ENCODE measurements at places on chromosomes 12 and 14.

- DNase-seq: no peak
These were observed 37.2 kb downstream of the CACNA2D4 start for GRCh38 chr12:1881301-1881700.

GRCh38 chr12:66629138-66629870, 49.6 kb downstream of the GRIP1 start:
- no peak for DNase-seq

DNA sequence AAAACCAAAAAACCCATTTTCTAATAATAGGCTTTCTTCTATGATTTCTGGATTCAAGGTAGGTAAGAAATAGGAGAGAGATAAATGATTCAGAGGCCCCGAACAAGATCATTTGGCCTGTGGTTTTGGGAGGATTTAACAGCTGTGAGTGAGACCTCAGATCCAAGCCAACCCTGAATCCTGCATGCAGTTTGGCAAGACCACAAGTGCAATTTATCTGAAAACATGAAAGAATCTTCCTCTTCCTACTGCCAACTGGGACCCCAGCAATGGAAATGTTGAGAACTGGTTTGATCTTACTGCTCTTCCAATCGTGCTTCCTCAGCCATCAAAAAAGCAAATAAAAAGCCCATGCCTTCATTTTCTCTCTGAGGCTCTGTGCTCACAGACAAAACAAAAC, 519.7 kb upstream of the TBX3 start:
- DNase-seq: no peak

GRCh38 chr14:90354551-90355298, 23.0 kb upstream of the NRDE2 start:
- DNase-seq: no peak

DNA sequence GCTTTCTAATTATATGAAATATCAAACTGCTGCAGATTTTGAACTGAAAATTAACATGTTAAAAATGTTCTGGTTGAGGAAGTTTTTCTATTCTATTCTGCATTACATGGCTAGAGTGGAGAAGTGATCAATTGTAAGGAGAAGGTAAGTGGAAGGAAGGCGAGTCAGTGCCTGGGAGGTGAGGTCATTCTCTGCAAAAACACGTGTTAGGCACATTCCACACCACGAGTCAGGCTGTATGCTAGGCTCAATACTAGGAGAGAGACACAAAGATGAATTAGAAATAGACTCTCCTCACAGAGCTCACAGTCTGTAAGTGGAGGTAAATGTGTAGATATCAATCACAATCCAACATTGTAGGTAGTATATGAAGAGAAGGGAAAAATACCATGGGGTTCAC, 194.1 kb downstream of the NOVA1 start:
- no peak for DNase-seq

- DNase-seq: peak; percentile 20
These were observed 38.8 kb downstream of the CBX5 start for GRCh38 chr12:54240971-54241588.

GRCh38 chr14:42013559-42013958, 406.9 kb downstream of the LRFN5 start:
- DNase-seq: no peak

GRCh38 chr12:108139454-108139853, 10.4 kb downstream of the WSCD2 start:
- no peak for DNase-seq

GRCh38 chr12:6899427-6899826, 5.2 kb upstream of the LRRC23 start:
- DNase-seq: no peak

DNA sequence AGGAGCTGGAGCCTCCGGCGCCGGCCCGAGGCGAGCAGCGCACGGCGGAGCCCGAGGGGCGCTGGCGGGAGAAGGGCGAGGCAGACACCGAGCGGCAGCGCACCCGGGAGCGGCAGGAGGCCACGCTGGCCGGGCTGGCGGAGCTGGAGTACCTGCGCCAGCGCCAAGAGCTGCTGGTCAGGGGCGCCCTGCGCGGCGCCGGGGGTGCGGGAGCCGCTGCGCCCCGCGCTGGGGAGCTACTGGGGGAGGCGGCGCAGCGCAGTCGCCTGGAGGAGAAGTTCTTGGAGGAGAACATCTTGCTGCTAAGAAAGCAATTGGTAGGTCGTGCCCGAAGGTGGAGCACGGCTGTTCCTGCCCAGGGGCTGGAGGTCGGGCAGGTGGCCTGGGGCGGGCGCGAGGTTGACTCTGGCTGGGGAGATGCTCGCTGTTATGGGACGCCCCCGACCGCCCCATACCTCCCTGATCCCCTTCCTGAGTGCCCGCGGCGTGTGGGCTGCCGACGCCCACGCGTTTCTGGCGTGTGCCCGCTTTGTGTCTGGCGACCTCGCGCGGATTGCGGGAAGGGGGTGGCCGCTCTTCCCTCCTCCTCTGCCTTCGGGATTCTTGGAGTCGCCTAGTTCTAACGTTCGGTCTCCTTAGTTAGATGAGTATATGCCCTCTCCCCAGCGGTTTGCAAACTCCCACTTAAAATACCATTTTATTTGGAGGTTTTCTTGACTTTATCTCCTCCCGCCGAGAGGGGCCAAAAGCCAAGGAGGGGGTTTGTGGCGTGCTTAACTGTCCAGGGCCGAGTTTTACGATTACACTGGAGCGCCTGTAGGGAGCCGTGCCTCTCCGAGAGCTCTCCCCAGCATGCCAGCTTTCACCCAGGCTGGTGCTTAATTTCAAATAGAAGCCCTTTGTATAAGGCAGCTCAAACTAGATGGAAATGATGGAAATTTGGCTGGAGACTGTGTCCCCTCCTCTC, 752 bp downstream of the DACT1 start:
- peak; percentile 38 for DNase-seq

DNA sequence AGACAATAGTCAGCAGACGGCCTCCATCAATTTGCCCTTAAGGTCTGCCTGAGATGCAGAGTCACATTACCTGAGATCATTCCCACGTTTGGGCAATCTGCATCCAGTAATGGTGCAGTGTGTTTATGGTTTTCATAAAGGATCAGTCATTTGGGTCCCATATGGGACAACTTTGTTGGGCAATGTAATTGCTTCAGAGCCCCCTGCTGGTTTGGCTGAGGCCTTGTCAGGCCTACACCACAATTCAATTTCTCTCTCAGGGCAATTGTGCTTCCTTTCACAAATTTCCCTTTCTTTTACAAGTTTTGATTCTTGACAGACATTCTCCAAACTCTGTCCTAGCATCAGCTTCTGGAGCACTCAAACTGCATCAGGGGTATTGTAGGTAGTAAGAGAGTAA, 191.2 kb upstream of the SSTR1 start:
- DNase-seq: no peak

- DNase-seq: no peak
These were observed 63.1 kb downstream of the ARMH4 start for GRCh38 chr14:58088961-58089360.

DNA sequence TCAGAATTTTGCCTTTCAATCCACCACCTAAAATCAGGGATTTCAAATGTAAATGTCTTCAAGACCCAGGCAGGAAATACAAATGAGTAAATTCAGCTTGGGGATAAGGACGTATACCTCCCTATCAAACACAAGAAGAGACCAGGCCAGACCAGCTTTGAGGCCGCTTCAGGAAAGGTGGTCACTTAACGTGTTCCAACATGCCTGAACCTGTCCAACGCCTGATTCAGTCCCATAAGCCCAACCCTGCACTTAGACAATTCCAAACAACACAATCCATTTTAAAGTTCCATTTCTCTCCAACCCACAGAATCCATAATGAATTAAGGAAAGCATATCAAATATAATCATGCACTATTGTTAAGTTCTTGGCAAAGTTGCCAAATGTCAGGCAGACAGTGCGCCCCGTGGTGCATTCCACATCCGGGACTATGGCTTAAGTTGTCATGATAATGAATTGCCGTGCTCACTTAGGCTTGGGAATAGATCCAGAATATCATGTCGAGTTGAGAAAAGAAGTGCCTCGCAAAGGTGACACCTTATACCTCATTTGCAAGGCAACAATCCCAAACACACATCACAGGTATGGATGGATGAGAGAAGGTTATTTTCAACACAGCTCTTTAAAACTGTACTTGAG, 35.5 kb downstream of the CCDC60 start:
- no peak for DNase-seq

DNA sequence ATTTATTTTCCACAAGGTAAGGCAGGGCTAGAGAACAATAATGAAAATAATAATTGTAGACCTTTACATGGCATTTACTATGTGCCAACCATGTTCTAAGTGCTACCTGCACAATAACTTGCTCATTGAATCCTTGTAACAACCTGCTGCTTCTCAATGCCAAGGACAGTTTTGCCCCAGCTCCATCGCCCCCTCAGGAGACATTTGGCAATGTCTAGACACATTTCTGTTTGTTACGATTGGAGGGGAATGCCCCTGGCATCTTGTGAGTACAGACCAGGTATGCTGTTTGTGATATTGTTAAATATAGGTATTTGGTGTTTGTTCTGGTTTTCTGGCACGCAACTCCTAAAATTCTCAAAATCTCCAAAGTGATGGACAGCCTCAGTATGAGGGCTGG, 8.1 kb upstream of the ATXN2 start:
- DNase-seq: no peak

- DNase-seq: no peak
These were observed 38.7 kb downstream of the SH2B3 start for GRCh38 chr12:111444314-111444924.

DNA sequence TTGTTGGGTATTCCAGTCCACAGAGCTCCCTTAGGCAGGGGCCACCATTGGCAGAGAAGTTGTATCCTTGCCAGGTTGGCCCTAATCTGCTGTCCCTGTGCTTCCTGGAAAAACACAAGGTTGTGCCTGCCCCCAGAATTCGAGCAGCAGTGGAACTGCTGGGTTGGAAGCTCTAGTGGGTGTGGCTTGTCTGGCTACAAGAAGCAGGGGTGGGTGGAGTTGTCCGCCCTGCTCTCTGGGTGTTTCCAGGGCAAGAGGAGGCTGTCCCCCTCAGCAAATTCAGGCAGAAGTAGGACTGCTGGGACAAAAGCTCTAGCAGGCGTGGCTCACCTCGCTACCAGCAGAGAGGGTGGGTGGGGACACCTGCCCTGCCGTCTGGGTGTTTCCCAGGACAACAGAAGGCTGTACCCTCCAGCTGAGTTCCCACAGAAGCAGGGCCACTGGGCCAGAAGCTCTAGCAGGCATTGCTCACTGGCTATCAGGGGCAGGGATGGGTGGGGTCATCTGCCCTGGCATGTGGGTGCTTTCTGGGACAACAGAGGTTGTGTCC, 72.8 kb upstream of the NPAS3 start:
- no peak for DNase-seq

DNA sequence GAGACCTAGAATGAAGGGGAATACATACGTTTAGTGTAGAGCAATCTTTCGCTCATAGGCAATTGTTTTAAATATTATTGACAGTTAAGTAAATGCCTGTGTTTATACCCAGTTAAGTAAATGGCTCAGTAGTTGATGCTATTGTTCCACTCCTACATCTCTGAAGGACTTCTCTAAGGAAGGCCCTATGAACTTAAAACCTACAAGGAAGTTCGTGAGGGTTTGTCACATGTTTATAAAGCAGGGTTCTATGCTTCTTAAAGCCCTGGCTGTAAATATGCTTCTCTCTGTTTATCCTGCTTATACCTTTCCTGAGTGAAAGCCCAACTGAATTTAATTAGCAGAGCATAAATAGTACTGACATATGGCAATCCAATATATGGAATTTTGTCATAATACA, 282.1 kb upstream of the NPAS3 start:
- DNase-seq: no peak

DNA sequence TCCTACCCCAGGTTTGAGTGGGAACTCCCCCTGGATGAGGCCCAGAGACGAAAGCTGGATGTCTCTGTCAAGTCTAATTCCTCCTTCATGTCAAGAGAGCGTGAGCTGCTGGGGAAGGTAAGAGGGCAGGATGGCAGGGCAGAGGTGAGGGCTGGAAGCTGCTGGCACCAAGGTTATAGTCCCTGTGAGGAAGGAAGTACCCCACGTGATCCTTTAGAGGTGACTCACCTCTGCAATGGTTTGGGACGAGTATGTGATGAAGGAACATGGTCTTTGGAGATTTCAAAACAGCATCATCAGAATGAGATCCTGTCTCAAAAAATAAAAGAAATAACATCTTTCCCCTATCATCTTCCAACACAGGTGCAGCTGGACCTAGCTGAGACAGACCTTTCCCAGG, 9.2 kb upstream of the MYL6B start:
- DNase-seq: no peak

GRCh38 chr14:20403521-20403920, 9.8 kb downstream of the TEP1 start:
- no peak for DNase-seq

- no peak for DNase-seq
These were observed 75.5 kb upstream of the CLMN start for GRCh38 chr14:95395098-95395737.

DNA sequence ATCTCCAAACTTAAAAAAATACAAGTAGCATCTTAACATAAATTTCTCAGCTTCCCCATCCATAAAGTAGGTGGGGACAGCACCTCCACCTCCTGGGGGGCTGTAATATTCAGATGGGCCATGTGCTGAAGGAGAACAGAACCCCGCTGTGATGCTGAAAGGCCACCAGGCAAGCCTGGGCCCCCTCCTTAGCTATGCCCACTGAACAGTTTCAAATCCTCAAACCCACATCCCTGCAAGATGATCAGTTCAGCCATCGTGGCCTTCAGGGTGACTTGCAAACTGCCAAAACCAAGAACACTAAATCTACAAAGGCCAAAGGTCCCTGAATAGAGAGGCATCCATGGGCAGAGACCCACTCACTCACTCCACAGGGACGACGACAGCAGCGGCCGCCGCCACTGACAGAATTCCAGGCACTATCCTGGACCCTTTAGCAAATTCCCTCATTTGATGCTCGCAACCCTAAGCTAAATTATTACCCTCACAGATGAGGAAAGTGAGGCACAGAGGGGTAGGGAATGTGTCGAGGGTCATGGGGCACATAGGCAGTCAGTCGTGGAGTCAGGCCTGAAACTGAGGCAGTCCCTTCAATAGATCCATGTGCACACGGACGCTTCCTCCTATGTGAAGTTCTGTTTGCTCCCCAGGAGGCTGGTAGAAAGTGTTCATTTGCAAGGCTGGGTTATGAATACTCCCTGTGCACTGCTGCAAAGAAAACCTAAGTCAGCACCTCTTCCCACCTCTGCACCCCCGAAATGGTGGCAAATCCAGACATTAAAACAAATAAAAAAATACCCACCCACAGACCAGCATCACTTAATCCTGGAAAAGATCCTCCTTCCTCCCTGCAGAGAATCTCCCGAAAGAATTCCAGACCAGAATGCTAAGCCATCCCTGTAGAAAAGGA, 5.9 kb downstream of the ITPK1 start:
- DNase-seq: no peak

- no peak for DNase-seq
These were observed 7.9 kb upstream of the NAA25 start for GRCh38 chr12:112116232-112117060.

GRCh38 chr14:74793506-74794155, 30.5 kb downstream of the YLPM1 start:
- no peak for DNase-seq
